ENCODE measurements at places on chromosomes 3 and 15.

- DNase-seq = no peak
These were observed 72.8 kb upstream of the THSD4 start for GRCh38 chr15:71042356-71042922.

DNA sequence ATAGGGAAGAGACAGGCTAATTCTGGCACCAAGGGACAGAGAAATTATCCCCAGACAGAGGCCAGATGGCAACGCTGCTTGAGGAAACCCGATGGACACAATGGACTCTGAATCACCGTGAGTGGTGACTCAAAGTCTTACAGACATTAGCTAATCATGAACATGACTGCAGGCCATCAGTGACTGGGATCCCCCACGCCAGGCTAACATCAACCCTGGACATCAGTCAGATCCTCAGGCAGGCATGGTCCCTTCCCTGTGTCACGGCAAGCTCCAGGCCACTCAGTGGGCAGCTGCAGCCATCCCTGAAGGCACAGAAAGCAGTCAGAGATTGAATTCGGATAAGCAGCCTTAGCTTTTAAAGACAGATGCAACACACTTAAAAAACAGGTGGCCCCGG lies 23.8 kb upstream of the OXTR start:
- DNase-seq = no peak

- peak; percentile 43 for DNase-seq
These were observed 26.4 kb upstream of the MYZAP start for GRCh38 chr15:57565311-57565710.

- no peak for DNase-seq
These were observed 6.3 kb upstream of the PTH1R start for GRCh38 chr3:46871222-46871621.

- DNase-seq = no peak
These were observed 48.1 kb upstream of the THUMPD3 start for GRCh38 chr3:9314796-9315195.

DNA sequence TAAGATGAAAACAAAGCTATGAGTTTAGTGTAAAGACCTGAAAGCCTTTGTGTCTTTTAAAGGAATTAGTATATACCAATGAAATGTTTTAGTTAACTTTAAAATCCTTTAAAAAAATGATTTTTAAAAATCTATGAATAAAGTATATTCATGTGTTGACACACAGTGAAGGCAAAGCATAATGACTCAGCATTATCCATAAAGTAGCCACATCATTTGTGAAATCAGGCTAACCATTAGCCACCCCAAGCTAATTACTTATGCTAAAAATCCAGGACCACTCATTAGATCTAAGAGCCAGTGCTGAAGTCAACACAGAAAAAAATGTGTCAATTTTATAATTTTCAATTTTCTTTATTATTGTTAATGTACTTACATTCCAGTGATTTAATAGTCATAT lies 310.2 kb downstream of the TBC1D5 start:
- no peak for DNase-seq

DNA sequence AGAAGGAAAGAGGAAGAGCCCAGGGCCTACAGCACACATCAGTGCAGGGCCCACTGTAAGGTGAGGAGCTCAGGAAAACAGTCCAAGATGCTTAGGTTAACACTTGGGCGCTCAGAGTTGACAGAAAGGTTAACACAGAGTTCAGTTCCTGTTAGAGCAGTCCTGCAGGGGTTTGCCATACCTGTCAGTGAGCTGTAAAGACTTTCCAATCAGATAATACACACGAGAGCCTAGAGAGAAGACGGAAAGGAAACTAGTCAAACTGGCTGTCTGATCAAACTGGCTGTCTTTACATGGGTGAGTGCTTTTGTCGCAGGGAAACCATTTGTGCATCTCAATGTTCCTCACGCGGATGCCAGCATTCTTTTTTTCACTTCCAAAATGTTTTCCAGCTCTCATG lies 61.4 kb upstream of the ARHGEF26 start:
- DNase-seq = no peak

- DNase-seq = no peak
These were observed 29.1 kb upstream of the CHST2 start for GRCh38 chr3:143090486-143090885.

GRCh38 chr3:156332304-156332703 lies 211.9 kb downstream of the KCNAB1 start:
- DNase-seq = no peak

GRCh38 chr15:95556866-95557225 lies 773.7 kb upstream of the NR2F2 start:
- no peak for DNase-seq

DNA sequence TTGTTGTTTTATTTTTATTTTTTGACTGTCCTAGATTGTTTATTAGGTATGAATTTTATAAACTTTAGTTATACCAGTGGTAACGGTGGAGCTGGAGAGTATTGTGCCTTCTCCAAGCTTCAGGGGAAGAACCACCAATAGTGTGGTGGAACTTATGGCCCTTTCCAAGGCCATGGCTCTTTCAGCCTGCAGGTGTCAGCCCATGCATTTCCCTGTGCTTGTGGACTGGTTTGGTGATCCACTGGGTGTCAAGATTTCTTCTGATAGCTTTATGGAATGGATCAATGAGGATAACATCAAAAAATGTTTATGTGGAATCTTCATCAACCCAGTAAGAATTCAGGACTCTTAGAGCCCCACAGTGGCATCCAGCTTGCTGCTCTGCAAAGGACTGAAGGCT lies 19.2 kb upstream of the SCAMP5 start:
- no peak for DNase-seq

- no peak for DNase-seq
These were observed 1144.7 kb downstream of the OTOL1 start for GRCh38 chr3:162641317-162641716.

- peak; percentile 96 for DNase-seq
These were observed 12.1 kb downstream of the TBC1D2B start for GRCh38 chr15:78065284-78065872.

DNA sequence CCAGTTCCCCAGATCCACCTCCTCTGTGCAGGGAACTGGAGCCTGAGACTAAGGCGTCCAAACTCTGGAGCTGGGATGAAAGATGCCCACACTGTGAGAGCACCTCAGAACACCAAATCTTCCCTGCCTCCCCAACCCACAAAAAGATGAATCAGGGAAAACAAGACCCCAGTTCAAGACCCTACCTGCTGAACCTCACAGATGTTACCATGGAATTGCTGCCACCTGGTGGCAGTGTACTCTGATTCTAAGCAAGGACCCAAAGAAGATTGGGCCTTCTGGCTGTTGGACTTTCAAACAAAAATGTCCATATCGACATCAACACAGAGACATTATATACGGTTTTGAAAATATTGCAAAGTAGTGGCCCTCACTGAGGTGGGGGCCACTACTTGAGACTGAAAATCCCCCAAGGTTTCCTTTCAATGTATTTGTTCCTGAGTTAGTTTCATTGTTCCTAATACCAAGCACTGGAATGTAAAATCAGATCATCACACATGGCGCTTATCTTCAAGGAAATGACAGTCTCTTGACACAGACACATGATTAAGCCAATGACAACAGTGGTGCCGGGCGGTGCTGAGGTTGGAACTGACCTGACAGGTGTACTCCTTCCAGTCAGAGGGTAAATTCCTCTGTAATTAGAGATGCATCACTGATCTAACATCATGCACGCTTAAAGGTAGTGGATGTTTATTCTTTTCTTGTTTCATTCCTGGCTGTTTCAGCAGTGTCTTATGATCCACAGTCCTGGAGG lies 67.6 kb downstream of the SLC6A11 start:
- peak; percentile 49 for DNase-seq

DNA sequence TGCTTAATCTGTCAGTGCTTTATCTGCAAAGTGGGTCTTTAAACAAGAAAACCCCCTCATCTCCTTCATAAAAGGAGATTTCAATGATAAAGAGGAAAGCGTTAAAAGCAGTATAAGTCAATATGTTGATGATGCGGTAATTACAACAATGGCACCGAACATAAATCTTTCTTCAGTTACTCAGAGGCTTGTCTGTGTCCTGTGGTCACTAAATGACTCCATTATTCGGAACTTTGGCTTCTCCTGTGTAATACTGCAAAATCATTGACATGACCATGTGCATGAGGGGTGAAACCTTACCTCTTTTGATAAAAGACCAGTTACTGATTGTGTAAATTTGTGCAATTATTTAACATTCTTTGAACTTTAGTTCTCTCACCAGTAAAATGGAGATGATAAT lies 4.8 kb upstream of the USP3 start:
- no peak for DNase-seq

DNA sequence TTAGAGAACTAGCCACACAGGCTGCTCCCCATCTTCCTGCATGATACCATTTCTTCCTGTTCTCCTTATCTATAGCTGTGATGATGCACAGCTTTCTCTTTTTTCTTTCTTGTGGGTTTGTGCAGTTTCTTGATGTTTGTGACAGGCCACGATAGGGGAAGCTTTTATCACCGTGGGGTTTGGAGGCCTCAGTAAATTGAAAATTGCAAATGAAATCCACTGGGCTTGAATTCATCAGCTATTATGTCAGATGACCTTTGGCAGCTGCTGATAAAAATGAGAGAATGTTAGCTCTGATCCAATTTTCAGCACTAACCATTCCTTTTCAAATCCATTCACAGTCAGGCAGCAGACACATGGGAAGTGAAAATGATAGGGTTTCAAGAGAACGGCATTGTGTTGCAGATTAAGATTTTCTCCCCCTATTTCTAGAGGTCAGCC lies 176.9 kb upstream of the SOX2 start:
- DNase-seq = no peak

DNA sequence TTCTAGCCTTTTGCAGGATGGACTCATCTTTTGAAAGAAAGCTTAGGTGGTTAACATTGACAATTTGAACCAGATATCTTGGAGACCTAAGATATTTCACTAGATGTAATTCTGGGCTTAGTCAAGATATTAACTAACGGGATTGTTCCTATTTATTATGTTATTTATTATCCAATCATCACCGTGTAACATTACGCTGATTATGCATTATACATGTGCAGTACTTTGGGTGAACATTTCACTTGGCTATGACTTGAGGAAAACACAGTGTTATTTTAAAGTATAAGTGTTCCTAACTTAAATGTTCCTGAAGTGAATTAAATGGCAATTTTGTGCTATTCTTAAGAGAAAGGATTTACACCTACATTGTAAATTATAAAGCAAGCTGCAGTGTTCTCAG lies 574.5 kb upstream of the KCNMB2 start:
- DNase-seq = no peak

- DNase-seq = no peak
These were observed 382.6 kb downstream of the ROBO1 start for GRCh38 chr3:79385211-79385610.

DNA sequence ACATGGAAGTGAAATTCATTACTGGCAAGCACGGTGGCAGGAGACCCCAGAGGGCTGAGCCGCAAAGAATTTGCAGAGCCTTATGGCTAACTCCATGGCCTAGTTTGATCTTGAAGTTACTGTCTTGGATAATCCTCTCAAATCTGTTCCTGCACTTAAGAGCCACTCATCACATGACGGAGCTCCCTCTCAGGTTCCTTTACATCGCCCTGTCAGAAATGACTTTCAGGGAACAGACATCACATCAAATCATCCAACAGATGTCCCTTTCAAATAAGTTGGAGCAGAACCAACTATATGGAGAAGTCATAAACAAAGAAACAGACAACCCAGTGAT lies 328.8 kb upstream of the THBS1 start:
- no peak for DNase-seq

GRCh38 chr3:48507256-48508061 lies 3.5 kb upstream of the SHISA5 start:
- DNase-seq = peak; percentile 28

DNA sequence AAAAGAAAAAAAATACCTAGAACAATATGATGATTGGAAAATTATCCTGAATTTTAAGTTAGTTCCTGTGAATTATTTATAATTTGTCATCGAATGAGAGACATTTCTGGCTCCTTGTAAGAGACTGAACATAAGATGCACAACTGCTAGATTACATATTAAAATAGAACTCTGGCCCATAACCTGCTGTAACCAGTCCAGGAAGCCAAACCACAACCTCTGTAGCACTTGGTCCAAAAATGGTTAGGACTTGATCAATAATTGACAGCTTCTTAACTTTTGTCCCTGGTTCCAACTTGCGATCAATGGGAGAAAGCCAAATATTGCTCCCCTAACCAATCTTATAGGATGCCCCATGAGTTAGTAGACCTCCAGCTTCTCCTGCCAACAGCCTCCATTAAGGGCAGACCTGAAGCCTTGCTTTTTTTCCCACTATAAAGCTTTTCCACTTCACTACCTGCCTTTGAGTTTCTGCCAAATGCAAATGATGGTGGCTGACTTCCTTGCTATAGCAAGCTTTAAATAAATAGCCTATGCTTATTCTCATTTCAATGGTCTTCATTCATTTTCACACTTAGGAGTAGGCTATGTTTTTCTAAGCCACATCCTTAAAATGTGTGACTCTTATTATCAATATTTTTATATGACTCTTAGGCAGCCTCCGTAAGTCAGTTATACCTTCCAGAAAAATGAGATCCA lies 224.0 kb upstream of the ARHGEF26 start:
- DNase-seq = no peak

GRCh38 chr3:188624828-188625227 lies 470.9 kb downstream of the LPP start:
- no peak for DNase-seq

- DNase-seq = no peak
These were observed 720.2 kb downstream of the MCTP2 start for GRCh38 chr15:94951538-94951937.

- DNase-seq = no peak
These were observed 67.0 kb upstream of the SLC25A26 start for GRCh38 chr3:66153481-66154443.

DNA sequence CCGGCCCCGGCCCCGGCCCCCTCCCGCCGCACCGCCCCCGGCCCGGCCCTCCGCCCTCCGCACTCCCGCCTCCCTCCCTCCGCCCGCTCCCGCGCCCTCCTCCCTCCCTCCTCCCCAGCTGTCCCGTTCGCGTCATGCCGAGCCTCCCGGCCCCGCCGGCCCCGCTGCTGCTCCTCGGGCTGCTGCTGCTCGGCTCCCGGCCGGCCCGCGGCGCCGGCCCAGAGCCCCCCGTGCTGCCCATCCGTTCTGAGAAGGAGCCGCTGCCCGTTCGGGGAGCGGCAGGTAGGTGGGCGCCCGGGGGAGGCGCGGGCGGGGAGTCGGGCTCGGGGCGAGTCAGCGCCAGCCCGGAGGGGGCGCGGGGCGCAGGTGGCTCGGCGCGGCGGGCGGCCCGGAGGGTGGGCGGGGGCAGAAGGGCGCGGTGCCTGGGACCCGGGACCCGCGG lies 352 bp downstream of the CHRD start:
- peak; percentile 48 for DNase-seq

GRCh38 chr3:71515636-71516365 lies 67.7 kb downstream of the FOXP1 start:
- peak; percentile 56 for DNase-seq

GRCh38 chr3:184134746-184135148 lies 411 bp upstream of the EIF2B5 start:
- DNase-seq = no peak
